ENCODE measurements at places on chromosomes 2 and 18.

GRCh38 chr2:144504218-144504641 is 15.7 kb downstream of the ZEB2 start:
- DNase-seq = no peak

DNA sequence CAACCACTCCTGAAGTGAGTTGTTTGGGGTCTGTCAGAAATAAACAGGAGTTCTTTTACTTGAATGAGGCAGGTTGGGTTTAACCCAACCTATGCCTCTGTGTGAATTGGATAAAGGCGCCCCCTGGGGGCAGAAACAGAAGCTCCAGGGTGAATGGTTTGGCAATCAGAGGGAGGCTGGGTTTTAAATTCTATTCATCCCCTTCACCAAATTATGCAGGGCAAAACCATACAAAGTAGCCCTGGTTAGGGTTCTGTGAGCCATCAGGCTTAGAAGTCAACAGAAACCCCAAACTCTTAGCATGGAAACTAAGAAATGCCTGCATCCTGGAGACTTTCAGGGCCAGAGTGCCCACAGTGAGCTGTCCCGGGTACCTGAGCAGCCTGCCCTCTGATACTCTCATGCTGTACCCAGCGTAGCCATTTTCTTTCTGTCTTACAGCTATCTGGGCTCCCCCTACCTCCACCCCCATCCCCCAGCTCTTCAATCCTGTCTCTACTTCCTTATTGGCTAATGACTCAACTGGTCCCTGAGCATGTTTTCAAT is 241.5 kb downstream of the ICOS start:
- peak; percentile 68 for DNase-seq

- DNase-seq = no peak
Observed at GRCh38 chr2:195320413-195320973, 336.5 kb upstream of the SLC39A10 start.

DNA sequence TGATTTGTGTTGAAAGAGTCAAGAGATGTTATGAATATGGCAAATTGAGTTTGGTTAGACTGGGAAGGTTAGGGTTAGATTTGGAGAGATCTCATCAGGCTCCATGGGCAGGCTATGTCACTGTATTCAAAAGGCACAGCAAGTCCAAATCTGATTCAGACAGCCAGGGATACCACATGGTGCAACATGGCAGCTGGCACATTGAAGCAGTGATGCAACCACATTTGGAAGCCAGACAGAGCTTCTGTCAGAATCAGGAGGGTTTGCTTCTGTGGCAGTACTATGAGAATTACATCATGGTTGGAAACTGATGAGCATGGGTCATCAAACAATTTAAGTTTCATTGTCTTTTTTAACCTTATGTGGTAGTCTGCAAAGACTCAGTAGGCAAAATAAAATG is 772.2 kb downstream of the SUCLG1 start:
- no peak for DNase-seq

GRCh38 chr2:134669731-134670669 is 48.8 kb downstream of the TMEM163 start:
- DNase-seq = no peak

- no peak for DNase-seq
Observed at GRCh38 chr2:20232837-20233207, 7.9 kb upstream of the SDC1 start.

DNA sequence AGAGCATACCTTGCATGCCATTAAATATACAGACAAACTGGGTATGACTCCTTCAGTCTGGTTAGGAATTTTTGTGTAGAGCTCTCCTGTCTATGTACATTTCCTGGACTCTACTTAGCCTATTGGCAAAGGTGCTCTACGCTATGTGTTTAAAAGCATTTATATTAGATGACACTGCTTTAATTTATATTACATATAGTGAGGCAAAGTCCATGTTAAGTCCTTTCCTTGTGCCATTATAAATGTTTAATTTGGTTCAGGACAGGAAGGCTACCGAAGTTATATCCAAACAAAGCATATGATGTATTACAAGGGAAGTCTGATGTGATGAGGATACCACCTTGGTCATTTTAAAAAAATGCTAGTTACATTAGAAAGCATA is 117.4 kb upstream of the RAB27B start:
- no peak for DNase-seq

GRCh38 chr18:49189772-49190171 is 239.0 kb upstream of the SMAD7 start:
- no peak for DNase-seq

DNA sequence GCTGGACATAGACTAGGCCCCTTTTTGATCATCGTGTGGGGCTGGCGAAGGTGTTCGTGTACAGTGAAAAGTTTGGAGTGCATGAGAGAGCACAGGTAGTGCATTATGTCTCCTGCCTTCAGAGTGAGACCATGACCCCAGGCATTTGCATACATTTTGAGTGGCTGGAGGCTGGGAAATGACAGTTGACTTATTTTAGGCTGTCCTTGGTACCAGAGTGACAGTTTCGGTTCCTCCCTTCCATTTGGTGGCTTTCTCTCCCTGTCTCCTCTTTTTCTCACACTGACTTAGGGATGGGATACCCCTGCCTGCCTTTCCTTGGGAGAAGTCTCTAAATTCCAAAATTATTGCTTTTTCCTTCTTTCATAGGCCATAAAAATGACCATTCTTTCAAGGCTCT is 20.1 kb downstream of the SERPINB12 start:
- DNase-seq = no peak

GRCh38 chr2:180990337-180990736 is 9.9 kb downstream of the UBE2E3 start:
- no peak for DNase-seq

- DNase-seq = no peak
Observed at GRCh38 chr2:216379977-216380376, 7.7 kb upstream of the MARCHF4 start.

GRCh38 chr2:160057356-160057755 is 5.1 kb downstream of the PLA2R1 start:
- DNase-seq = no peak

DNA sequence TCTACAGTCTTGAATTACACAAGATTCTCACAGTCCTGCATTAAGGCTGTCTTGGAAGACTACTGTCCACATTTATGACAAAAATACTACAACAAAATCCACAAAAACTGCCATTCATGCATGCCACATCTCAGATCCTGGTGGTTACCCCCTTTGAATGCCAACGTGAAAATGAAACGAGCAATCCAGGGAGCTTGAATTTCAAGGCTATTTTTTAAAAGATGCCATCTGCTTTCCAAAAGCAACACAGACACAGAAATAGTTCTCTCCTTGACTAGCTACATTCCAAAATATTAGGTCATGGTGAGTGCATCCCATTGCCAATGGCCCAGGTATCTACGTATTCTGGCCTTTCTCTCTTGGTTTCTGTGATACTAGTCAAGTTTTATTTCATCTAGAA is 36.3 kb downstream of the IRS1 start:
- DNase-seq = no peak

DNA sequence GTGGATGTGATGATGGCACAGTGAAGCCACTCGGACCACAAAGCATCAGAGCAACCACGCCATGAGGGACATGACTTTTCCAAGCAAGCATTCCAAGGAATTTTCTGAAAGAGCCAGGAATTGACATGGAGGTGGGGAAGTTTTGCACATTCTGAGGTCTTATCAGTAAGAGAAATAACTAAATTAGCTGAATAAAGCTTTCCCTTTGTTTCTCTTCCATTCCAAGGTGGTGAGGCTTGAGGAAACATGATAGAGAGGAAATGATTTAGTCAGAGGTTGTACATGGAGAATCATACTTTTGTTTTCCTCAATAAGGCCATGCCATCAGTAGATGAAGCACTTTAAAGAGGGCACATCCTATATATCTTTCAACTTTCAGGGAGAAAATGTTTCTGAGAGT is 115.7 kb upstream of the MMADHC start:
- DNase-seq = no peak

- DNase-seq = no peak
Observed at GRCh38 chr18:47595831-47596501, 334.5 kb downstream of the SMAD2 start.

- no peak for DNase-seq
Observed at GRCh38 chr2:178844269-178844668, 37.0 kb upstream of the TTN start.

GRCh38 chr2:199716807-199717586 is 134.0 kb downstream of the FTCDNL1 start:
- no peak for DNase-seq

- no peak for DNase-seq
Observed at GRCh38 chr2:3902131-3902530, 198.8 kb downstream of the DCDC2C start.

GRCh38 chr2:239660390-239661230 is 259.8 kb upstream of the HDAC4 start:
- DNase-seq = no peak

- DNase-seq = no peak
Observed at GRCh38 chr2:68465081-68465916, 1.8 kb downstream of the FBXO48 start.

DNA sequence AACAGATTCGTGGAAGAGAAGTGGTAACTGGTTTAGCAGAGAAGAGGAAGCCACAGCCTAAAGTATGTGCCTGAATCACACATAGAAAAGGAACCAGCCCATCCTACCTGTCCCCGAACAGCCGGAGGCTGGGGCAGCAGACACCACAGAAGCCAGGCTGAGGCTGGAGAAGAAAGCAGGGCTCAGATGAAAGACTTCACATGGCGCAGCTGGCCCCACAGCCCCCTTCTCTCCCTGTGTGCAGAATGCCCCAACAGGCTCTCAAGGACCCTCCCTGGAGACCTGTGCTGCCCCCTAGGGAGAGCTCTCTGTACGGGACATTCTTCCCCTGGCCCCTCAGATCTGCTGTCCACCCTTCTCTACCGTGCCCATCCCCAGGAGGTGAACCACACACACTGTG is 83.5 kb upstream of the RAB12 start:
- no peak for DNase-seq

DNA sequence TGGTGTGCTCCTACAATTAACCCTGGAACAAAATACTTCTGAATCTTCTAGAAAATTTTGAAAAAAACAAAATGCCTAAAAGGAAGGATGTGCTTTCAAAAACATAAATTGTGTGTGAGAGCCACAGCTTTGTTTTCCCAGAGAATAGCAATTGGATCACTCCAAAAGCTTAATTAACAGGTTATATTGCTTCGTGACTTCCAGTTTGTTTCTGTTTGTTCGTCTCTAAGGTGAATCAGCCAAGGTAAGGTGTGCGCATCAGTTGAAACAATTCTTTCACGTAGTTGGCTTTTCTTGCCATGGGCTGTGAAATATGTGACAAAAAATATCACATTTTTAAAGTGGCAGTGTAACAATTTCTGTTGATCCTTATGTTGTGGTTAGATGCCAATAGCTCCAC is 90.3 kb upstream of the BARD1 start:
- DNase-seq = no peak

- no peak for DNase-seq
Observed at GRCh38 chr2:40466935-40467572, 15.2 kb upstream of the SLC8A1 start.

DNA sequence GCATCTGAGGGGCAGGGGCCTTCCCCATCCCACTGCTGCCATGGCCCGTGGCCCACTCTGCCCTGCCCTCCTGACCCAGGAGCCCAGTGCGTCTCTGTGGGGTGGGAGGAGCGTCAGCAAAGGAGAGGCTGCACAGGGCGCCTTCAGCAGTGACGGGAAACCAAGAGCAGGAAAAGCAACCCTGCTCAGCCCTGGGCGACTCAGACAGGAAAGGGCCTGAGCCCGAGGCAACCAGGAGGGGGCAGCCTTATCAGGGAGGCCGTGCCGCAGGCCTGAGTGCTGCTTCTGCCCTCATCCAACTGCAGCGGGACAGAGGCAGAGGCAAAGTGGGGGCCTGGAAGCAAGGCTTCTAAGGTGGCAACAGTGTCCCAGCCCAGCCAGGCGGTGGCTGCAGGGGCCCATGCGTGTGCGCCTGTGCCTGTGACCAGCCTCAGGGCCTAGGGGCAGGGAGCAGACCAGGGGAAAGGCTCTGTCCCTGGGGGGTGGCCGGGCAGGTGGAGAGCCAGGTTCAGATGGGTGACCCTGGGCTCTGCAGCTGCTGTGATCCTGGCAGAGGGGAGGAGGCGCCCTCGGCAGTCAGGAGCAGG is 23.3 kb upstream of the ALPI start:
- no peak for DNase-seq

GRCh38 chr2:107936433-107937359 is 49.6 kb upstream of the SLC5A7 start:
- no peak for DNase-seq

- no peak for DNase-seq
Observed at GRCh38 chr2:118388771-118389170, 300.5 kb downstream of the INSIG2 start.

DNA sequence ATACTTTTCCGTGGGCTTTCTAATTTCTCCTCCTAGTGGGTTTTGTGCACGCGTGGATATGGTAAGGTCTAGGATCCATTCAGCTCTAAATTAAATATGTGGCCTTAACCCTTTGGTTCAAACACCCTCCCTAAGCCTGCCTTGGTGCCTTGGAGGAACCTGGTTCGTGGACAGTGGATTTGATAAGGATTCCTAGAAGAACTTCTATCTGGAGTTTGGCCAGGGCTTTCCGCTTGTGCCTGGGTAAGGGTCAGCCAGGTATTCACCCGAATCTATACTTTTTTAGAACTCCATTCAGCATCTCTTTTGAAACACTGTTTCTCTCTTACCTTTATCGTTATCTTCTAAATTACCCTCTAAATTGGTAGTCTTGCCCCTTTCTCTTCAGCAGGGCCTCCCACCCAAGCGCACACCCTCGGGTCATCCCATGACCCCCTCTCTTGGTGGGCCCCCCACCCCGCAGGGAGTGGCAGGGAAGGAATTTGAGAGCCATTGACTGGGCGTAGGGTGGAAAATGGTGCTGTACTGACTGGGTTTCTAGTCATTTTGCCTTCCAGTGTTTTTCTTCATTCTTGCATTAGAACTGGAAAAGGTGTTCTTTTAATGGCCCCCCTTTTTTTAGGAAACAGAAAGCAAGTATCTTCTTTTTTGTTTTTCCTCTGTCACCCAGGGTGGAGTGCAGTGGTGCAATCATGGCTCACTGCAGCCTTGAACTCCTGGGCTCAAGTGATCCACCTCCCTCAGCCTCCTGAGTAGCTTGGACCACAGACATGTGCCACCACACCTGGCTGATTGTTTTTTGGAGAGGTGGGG is 1.8 kb downstream of the SOCS6 start:
- no peak for DNase-seq

GRCh38 chr2:217935901-217936684 is 66.7 kb downstream of the TNS1 start:
- no peak for DNase-seq
